NCI-H1048 (cell line): ENCODE measurements at places on chromosomes 6 and 20.

DNA sequence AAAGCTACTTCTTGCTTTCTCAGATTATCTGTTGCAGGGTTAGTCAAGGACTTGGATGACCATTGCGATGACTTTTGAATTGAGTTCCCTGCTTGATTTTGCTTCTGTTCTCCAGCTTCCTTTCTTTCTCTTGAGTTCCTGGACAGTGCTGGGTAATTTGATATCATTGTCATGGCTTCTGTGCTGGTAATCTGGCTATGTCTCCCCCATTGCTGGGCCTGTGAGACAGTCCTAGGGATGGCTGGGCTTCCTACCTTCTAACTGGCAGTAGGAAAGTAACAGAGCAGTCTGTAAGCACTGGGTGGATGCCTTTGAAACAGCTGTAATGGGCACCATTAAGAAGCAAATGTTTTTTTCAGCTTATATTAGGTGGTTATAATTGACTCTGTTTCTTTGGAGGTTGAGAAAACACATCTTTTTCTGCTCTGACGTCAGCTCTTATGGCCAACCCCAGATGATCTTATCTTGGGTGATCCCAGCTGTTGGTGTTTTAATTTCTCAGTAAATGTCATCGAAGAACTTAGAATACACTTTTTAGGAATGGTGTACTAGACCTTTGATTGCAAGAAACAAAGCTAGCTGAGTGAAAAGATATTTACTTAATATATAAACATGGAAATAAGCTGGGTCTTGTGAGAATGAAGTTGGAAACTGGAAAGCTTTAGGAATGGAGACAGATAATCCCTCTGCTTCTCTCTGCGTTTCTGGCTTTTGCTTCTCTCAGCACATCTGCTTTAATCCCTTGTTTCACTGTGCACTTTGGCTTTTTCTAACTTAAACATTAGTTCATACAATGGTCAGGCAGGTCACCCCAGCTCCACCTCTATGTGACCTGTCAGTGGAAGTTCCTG lies 195.0 kb upstream of the MAN1A1 start:
- no peak for DNase-seq

DNA sequence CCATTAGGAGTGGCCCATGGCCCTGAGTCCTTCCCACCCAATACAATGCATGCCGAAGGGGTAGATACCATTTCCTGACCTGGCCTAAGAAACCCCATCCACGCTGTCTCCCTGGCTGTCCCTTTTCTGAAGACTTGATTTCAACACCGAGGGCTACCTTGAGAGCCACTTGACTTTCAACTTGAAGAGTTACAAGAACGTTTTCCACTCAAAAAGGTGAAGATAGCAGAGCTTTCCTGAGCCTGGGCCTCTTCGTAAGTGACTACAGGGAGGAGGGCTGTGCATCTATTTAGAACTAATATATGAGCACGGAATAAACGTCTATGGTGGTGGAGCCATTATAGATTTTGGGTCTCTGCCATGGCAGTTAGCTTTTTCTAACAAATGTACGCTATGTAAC lies 14.4 kb upstream of the PPP1R14C start:
- DNase-seq: no peak

DNA sequence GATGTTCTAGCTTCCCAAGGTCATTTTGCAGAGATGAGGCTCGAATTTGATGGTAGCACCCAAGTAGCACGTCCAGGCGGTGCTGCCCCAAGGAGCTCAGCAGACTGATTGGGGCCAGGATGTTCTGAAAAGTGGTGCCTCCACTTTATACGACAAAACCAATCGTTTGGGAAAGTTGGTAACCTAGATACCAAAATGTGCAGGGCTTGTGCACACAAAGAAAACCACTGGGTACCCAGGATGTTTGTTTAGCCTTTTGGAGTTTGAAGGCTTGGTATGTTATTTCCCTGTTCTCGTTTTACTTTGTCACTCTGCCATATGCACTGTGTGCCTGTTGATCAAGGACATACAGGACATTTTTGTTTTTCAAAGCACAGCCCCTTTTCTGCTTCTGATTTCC lies 40.7 kb upstream of the PBOV1 start:
- no peak for DNase-seq

- DNase-seq: peak; percentile 63
Observed at GRCh38 chr20:50746138-50746940, 15.0 kb downstream of the PARD6B start.

- DNase-seq: no peak
Observed at GRCh38 chr6:33912195-33912594, 108.4 kb upstream of the MLN start.
